Stromal cell of bone marrow (primary cell): ENCODE measurements at places on chromosomes 12 and 14.

- DNase-seq = no peak
Observed at GRCh38 chr12:47558625-47559345, 147.0 kb downstream of the RPAP3 start.

DNA sequence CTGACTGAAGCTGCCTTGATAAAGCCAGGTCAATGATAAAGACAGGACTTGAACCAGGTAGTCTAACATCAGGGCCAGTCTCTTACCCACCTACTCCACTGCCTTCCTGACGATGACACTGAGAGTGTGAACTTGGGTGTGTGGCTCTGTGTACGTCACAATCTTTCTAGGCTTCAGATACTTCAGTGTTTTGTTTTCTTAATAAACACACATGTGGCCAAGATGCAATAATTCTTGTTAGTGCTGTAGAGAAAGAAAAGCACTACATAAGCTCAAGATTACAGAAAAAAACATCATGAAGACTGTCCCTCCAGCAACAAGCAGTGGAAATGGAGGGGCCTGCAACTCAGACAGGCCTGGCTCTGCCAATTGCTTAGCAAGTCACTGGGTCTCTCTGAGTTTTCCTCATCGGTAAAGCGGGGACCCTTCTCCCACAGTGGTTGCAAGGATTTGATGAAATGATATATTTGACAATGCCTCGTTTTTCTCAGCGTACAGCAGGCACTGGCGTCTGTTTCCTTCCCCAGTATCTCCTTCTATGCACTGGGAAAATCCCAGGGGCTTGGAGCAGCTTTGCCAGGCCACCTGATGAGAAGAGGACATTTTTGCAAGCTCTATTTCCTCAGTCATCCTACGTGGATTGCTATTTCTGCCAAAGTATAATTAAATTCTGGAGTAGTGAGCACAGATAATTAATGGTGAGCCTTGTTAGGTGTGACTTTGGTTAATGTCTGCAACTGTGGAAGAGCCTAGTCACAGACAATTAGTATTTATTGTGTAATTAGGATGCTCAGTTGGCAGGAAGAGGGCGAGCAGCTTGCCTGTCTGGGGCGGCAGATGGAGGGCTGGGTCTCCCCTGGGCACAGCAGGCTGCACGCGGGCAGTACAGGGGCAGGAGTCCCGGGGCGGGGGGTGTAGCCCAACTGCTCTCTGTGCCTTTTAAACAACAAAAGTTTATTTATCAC lies 55.8 kb upstream of the CHGA start:
- no peak for DNase-seq

DNA sequence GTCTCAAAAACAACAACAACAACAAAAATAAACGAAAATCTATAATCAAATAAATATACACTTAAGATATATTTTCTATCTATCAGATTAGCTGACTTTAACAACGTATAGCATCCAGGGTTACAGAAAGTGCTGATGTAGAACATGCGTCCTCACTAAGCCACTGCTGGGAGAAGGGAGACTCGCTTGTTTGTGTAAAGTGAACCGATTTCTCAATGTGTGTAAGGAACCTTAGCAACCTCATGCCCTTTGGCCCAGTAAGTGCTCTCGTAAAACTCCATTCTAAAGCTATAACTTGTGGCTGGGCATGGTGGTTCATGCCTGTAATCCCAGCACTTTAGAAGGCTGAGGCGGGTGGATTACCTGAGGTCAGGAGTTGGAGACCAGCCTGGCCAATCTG lies 23.8 kb downstream of the NFKBIA start:
- DNase-seq = no peak

- DNase-seq = no peak
Observed at GRCh38 chr14:102822311-102822863, 45.1 kb downstream of the TRAF3 start.

GRCh38 chr12:24584032-24584675 lies 364.7 kb downstream of the BCAT1 start:
- DNase-seq = no peak

- DNase-seq = no peak
Observed at GRCh38 chr14:93019970-93020369, 95.8 kb downstream of the ITPK1 start.

GRCh38 chr14:21369949-21370679 lies 13.7 kb downstream of the SUPT16H start:
- DNase-seq = no peak
